ENCODE measurements at places on chromosomes 7 and 10.
A peak's percentile ranks its signal among the peaks of the same experiment; 100 is the strongest.

DNA sequence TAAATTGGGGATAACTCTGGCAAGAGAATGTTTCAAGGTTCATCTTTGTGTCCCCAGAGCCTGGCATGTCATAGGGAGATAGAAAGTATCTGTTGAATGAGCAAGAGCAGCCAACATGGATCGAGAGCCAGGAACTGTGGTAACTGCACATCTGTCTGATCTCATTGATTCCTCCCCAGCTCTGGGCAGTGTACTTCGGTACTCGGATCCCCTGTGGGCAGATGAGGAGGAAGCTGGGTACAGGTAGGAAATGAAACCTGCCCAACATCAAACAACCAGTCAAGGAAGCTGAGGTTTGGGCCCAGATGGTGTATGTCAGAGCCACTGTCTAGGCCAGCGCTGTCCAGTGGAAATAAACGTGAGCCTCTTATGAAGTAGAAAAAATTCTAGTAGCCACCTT is 76.4 kb downstream of the GRK5 start:
- DNase-seq = no peak

- peak; percentile 44 for DNase-seq
Measured at GRCh38 chr7:17234398-17235031, 63.9 kb upstream of the AHR start.

- DNase-seq = no peak
Measured at GRCh38 chr7:91325726-91326125, 61.5 kb downstream of the FZD1 start.

DNA sequence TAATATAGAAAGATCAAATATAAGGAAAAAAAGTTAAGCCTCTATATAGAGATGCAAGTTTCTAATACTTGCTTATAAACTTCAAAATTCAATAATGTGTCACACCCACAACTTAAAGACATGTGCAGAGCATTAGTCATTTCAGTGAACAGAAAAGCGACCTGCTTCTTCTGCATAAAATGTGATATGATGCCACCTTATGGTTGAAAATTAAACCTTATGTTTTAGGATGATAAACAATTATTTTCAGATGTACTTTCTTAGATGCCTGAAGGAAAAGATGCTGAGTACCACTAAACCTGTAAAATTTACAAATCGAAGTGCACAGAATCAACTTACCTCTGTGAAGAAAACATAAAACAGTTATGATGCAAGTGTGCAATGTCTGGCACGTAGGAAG is 96.0 kb downstream of the MTERF1 start:
- DNase-seq = no peak

GRCh38 chr10:5666008-5666840 is at the start of gene ASB13:
Gene ASB13 (minus strand): TSS chr10:5666595. CDS start chr10:5666551, 44 bp downstream.
- peak; percentile 84 for DNase-seq

GRCh38 chr7:131170440-131171271 is 157.0 kb upstream of the MKLN1 start:
- DNase-seq = no peak

DNA sequence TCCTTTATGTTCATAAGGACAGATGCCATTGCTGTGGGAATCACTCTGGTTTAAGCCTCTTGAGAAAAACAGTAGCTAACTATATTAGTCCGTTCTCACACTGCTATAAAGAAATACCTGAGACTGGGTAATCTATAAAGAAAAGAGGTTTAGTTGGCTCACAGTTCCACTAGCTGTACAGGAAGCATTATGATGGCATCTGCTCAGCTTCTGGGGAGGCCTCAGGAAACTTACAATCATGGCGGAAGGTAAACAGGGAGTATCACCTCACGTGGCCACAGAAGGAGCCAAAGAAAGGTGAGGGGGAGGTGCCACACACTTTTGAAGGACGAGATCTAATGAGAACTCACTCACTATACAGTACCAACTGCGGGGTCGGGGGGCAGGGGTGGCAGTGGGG is 2.9 kb upstream of the CAV2 start:
- no peak for DNase-seq
